Brain pericyte (primary cell): ENCODE measurements at places on chromosomes 6 and 20.
A peak's percentile ranks its signal among the peaks of the same experiment; 100 is the strongest.

- no peak for DNase-seq
Observed at GRCh38 chr6:45685076-45685475, 307.3 kb upstream of the SUPT3H start.

DNA sequence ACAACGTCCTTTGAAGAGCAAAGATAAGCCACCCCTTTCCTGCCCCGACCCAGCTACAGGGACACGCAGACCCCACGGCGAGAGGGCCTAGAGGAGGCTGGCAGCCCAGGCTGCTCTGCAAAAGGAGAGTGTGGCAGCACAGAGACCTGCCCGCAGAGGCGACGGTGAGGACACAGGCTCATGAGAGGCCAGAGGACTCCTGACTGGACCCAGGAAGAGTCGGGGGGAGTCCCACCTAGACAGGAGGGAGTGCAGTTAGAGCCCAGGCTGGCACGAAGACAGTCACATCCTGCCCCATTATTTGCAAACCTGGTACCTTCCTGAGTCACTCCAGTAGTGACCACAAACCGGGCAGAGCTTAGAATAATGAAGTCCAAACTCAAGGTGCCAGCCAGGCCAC is 227.7 kb upstream of the CDH4 start:
- DNase-seq, result no peak

DNA sequence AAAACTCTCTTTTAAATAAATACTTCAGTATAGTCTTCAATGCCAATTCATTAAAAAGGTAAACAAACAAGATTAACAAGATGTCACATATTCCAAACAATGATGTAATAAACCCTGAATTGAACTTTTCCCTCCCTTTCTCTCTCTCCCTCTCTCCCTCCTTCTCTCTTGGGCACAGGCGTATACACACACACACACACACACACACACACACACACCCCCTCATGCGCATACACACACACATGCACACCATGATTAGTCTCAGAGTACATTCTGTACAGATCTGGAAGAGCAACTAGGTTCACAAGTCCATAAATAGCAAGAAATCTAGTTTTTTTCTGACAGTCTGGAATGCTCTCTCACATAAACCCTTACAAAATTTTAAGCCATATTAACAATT is 128.3 kb downstream of the DST start:
- no peak for DNase-seq

- DNase-seq, result no peak
Observed at GRCh38 chr6:6593867-6594468, 5.4 kb downstream of the LY86 start.

DNA sequence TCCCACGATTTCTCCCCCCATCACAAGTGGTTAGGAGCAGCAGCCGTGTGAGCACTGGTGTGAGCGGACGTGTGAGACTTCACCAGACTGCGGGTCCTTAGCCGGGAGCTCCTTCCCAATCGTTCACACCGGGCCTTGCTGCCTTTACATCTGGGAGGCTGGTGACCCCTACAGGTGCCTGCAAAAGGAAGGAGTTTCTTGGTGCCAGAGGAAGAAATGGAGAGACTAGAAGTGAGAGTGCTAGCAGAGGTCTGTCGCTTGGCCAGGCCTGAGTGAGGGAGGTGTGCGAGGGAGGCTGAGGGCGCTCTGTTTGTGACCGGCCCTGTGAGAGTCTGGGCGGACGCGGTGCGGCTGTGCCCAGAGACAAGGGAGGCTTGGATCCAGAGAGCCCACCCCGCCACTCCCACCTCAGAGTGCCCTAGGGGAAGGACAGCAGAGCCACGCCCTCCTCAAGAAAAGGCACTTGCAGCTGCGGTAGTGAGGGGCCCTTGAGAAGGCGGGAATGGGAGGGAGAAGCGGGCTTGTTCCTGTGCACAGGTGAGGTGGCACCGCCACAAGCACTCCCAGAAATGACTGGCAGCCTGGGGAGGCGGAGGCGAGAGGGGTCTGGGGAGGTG is 10.0 kb upstream of the ARMC2 start:
- no peak for DNase-seq

- no peak for DNase-seq
Observed at GRCh38 chr6:128759901-128760300, 123.0 kb upstream of the LAMA2 start.

DNA sequence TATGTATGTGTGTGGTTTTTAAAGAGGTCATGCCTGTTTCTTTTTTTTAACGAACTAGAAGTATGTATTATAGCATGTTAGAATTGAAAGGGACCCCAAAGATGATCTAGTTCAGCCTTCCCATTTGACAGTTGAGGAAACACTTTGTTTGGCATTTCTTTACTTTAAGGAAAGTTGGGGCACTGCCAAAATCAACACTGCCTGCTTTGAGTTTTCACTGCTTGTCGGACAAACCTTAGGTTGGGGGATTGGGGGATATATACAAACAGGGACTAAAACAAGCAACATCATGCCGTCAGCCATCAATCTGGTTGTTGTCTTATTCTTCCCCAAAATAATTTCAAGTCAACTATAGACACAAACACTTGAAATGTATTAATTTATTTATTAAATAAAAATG is 14.1 kb upstream of the CALHM6 start:
- no peak for DNase-seq

- DNase-seq, result no peak
Observed at GRCh38 chr6:118304321-118304720, 243.8 kb upstream of the PLN start.

DNA sequence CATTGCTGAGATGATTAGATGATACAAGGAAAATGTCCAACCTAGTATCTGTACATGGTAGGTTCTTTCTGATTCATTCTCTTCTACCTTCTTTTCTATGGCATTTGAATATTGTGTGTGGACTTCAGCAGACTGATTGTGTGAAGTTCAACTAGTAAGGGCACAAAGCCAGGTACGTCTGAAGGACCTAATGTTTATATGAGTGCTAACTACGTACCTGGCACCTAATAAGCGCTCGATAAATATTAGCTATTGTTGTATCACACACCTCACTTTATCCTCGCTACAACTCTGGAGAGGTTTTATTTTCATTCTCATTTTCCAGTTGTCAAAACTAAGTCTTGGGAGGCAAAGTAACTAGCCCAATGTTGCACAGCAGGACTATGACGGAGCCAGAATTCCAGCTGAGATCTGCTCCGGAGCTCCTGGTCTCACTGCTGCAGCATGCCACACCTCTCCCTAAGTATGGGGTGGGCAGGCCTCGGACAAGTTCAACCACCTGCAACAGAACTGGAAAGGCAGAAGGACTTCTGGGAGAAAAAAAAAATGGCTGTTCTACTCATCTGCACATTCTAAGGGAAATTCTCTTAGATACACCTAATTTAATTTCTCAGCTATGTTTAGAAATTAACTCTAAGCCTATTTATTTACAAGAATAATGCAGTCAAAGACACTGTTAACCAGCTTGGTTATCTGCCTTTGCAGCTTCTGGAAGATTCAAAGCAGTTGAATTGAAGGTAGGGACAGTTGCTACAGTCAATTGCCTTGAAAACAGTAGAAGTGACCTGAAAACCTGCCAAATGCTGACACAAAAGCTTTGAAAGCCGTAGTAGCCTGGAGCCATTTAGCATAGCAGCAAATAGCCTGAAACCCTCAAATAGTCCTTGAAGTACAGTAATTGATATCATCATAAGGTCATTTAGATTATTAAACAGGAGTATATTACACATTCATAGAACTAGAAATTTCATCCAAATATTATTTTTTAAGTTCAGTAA is 165.0 kb downstream of the PDE7B start:
- peak; percentile 86 for DNase-seq

DNA sequence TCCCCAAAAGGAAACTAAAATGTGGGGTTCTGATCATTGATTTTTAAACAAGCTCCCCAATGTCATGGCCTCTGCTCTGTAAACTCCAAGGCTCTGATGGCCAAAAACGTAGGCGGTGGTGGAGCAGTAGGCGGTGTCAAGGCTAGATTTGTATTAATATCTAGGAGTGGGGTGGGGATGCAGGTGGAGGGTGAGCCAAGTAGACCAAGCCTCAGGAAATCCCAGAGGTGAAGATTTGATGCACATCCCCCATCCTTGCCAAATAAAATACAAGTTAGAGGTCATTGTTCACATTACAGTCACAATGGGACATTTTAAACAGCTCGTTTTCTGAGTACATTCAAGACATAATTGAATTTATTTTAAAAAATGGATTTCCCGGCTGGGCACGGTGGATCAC is 30.9 kb upstream of the TBC1D7 start:
- DNase-seq, result no peak

DNA sequence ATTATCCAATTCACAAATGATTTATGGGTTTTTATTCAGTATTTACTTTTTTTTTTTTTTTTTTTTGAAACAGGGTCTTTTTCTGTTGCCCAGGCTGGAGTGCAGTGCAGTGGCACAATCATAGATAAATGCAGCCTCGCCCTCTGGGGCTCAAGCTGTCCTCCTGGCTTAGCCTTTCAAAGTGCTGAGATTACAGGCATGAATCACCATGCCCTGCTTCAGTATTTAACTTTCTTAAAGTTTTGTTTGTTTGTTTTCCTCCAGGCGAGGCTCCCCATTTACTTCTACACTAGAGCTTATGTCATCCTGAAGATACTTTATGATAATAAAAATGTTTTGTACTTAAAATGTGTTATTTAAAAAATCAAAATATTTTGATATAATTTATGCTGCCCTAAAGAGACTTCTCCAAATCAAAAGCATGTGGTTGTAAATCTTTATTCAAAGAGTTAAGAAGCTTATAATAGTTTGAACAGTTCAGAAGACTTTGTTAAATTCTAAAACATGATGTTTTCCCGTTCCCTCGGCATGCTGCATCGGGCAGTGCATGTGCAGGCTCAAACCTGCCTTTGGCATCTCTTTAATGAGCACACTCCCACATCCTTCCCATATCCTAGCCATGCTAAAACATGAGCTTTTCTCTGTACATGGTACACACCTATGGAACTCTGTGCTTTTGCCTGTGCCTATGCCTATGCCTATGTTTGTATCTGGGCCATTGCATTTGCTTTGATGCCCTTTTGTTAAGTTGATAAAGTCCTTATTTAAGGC is 11.0 kb downstream of the SMPDL3A start:
- DNase-seq, result no peak

DNA sequence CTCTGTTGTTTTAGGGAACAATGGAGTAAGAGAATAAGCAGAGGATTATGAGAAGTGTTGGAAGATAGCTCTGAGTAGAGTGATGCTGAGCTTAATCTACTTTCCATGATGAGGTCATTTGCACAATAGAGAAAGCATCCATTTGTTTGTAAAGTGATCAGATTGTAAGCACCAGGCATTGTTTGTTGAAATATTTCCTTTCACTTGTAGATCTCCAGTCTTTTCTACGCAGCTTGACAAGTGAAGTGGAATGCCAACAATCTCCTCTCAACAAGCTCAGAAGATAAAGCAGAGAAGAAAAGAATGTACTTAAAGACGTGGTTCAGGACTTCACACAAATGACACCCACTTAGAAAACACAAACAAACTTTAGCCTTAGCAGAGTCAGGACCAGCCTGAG is 80.1 kb upstream of the MARCKS start:
- DNase-seq, result no peak

GRCh38 chr6:140774080-140774505 is 1358.6 kb upstream of the GJE1 start:
- peak; percentile 27 for DNase-seq
